ENCODE measurements at places on chromosomes 6 and 20. TPM values are rescaled to one million over a fixed set of nuclear protein-coding genes. Genes with fewer than 3 reads are reported as not detected.

DNA sequence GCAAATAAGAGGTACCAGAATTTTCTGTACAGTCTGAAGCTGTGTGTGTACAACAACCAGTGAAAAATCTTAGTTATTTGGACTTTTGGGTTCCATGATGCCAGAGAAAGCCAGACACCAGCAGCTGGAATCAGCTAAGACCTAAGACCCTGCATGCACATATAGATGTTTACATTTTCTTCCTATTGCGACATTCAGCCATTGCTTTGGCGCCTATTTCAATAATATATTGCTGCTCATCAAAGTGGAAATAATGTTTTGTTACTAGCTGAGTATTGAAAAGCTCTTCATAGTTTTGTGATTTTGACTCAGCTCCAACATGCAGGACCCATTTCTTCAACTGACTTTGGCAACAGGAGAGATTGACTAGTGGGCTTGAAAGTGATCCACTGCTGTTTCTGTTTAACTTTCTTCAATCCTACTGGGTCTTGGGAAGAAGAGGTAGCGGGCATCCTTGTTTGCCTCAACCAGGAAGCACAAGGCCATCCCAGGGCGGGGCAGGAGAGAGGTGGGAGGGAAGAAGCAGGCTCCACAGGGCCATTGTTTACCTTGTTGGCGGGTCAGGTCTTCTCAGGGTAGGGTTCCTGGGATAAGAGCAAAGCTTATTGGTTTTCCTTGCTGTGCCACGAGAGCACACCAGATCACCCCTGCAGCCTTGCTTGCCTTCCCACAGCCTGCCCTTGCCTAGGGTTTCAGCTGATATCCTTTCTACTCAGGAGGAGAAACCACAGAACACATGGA is 101.3 kb upstream of the ESR1 start:
- no peak for DNase-seq

DNA sequence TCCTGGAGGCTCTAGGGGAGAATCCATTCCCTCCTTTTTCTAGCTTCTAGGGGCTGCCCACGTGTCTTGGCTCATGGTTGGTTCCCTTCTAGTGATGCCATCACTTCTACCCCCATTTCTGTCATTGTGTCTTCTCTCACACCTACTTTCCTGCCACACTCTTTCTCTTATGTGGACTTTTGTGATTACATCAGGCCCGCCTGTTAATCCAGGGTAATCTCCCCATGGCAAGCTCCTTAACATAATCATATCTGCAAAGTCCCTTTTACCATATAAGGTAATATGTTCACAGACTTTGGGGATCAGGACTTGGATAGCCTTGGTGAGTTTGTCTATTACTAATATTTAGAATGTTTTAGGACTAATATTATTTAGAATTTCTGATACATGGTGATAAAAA is 111.9 kb downstream of the DNAH8 start:
- no peak for DNase-seq

GRCh38 chr20:53187392-53188068 is 215.4 kb downstream of the TSHZ2 start:
- DNase-seq: no peak

XPO5 gene
- 86.4 TPM for total RNA-seq

KHDRBS2 gene
- total RNA-seq: not detected
